ENCODE measurements at places on chromosomes 5 and 9.

- no peaks in the 10 kb centered on the region for H3K27me3 ChIP-seq
- H3K4me1 ChIP-seq: peaks cover 86% of the 10 kb centered on the region
- no peak for DNase-seq
- H3K36me3 ChIP-seq: no peaks in the 10 kb centered on the region
- no peak overlapping the region for H3K4me3 ChIP-seq
Observed at GRCh38 chr9:107870221-107870620, 380.7 kb upstream of the KLF4 start.

DNA sequence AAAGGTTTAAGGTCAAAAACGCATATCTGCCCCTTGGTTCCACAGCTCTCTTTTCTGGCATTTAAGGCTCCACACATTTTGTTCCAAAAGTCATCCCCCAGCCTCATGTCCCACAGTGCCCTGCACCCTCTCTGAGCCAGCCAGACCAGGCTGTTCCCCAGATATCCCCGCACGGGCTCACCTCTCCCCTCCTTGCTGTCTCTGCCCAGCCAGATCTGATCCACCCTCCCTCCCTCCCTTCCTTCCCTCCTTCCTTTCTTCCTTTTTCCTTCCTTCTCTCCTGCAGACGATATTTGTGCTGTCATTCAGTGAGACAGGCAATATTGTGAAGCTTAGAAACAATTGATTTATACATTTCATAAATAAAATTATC is 37.0 kb downstream of the DUSP1 start:
- peaks cover 6% of the 10 kb centered on the region for H3K4me1 ChIP-seq
- H3K36me3 ChIP-seq: no peaks in the 10 kb centered on the region
- H3K27me3 ChIP-seq: no peaks in the 10 kb centered on the region
- no peak for DNase-seq
- no peak overlapping the region for H3K4me3 ChIP-seq

GRCh38 chr5:32565145-32565544 is 20.2 kb upstream of the SUB1 start:
- peaks cover 5% of the 10 kb centered on the region for H3K4me1 ChIP-seq
- no peaks in the 10 kb centered on the region for H3K27me3 ChIP-seq
- peaks cover 1% of the 10 kb centered on the region for H3K36me3 ChIP-seq
- no peak for DNase-seq

- H3K4me1 ChIP-seq: no peaks in the 10 kb centered on the region
- H3K4me3 ChIP-seq: no peak overlapping the region
- no peak for DNase-seq
- no peak overlapping the region for H3K27ac ChIP-seq
Observed at GRCh38 chr9:110036286-110036685, 171.7 kb downstream of the C9orf152 start.

- H3K4me3 ChIP-seq: no peak overlapping the region
- H3K27me3 ChIP-seq: peaks cover 14% of the 10 kb centered on the region
- H3K36me3 ChIP-seq: no peaks in the 10 kb centered on the region
- H3K27ac ChIP-seq: no peak overlapping the region
- no peak for DNase-seq
Observed at GRCh38 chr9:136714893-136715274, 2.5 kb downstream of the DIPK1B start.

DNA sequence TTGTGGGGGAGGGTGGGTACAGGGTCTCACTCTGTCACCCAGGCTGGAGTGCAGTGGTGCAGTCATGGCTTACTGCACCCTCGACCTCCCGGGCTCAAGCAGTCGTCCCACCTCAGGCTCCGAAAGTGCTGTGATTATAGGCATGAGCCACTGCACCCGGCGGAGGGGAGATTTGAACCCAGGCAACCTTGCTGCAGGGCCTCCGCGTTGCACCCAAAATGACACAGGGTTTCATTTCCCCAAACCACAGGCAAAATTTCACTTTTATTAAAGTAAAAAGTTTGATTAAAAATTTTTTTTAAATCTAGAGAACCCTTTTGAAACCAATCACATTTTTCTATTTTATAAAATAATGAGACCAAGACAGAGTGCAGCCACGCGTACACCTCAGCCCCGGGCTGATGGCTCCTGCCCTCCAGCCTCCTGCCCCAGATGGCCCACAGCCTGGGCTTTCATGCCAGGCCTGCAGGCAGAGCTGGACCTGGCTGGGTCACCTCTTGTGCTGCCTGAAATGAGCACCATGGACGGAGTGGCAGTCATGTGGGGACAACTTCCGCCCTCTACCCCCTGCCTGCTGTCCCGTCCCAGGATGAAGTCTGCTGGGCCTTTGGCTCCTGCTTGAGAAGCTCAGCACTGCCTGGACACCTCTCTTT is 30.5 kb downstream of the USP20 start:
- H3K36me3 ChIP-seq: peaks cover 47% of the 10 kb centered on the region
- DNase-seq: no peak
- H3K4me3 ChIP-seq: no peak overlapping the region
- no peaks in the 10 kb centered on the region for H3K27me3 ChIP-seq
